NCI-H1048 (cell line): ENCODE measurements at places on chromosomes 2 and 18.

DNA sequence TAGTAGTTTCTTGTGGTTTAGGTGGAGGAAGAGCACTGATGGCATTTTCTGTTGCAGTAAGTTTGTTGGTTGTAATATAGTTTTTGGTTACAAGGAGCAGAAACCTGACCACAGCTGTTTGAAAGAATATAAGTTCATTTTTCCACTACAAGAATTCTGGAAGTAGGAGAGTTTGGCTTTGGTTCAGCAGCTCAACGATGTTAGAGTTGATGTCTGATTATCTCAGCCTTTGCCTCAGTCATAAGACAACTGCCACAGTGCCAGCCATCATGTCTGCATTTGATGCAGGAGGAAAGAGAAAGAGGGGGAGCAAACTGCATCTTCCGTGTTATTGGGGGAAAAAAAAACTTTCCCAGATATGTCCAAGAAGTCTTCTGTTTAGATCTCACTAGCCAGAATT, 119.1 kb downstream of the LYPD1 start:
- DNase-seq: no peak

- no peak for DNase-seq
Measured at GRCh38 chr2:8364668-8365067, 317.2 kb upstream of the ID2 start.

GRCh38 chr2:12697617-12698016, 19.1 kb upstream of the TRIB2 start:
- DNase-seq: no peak

DNA sequence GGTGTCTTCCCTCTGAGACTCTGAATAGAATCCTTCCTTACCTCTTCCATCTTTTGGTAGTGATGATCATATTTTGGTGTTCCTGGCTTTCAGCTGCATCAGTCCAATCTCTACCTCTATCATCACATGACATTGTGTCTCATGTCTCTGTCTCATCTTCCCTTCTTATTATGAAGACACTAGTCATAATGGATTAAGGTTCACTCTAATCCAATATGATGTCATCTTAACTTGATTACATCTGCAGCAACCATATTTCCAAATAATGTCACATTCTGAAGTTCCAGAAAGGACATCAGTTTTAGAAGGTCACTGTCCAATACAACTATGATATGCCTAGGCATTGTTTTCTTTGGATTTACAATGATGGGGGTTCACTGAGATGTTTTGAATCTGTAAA, 31.5 kb downstream of the CMPK2 start:
- DNase-seq: no peak

DNA sequence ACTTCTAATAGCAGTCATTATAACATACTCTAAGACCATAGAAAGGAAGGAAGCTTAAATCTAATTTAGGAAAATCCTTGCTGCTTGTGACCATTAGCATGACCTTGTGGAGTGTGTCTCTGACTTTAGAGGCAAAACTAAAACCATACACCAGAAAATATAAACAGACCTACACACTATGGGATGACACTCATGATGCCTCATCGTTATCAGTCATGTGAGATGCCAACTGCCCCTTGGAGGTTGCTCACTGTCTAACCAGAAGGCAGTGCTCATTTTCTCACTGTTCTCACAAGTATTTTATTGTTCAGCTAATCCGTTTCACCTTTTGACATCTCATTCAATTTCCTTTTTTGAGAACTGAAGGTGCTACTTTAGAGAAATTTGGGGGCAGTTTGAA, 376.9 kb downstream of the RND3 start:
- no peak for DNase-seq

DNA sequence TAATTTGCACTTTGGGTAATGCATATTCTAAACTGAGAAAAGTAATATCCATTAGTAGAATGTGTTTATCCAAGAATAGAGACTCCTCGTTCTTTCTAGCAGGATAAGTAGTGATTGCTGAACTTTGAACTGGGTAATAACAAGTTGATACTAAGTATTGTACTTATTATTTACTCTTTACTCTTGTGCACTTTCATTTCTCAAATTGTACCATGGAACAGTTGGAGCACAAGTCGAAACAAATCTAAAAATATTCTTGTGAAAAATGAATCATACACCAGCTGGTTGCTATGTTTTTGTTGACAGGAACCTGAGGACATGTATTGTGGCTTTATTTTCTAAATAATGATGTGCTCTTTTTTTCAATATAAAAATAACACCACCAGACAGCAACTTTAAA, 111.9 kb downstream of the RGPD3 start:
- DNase-seq: no peak

DNA sequence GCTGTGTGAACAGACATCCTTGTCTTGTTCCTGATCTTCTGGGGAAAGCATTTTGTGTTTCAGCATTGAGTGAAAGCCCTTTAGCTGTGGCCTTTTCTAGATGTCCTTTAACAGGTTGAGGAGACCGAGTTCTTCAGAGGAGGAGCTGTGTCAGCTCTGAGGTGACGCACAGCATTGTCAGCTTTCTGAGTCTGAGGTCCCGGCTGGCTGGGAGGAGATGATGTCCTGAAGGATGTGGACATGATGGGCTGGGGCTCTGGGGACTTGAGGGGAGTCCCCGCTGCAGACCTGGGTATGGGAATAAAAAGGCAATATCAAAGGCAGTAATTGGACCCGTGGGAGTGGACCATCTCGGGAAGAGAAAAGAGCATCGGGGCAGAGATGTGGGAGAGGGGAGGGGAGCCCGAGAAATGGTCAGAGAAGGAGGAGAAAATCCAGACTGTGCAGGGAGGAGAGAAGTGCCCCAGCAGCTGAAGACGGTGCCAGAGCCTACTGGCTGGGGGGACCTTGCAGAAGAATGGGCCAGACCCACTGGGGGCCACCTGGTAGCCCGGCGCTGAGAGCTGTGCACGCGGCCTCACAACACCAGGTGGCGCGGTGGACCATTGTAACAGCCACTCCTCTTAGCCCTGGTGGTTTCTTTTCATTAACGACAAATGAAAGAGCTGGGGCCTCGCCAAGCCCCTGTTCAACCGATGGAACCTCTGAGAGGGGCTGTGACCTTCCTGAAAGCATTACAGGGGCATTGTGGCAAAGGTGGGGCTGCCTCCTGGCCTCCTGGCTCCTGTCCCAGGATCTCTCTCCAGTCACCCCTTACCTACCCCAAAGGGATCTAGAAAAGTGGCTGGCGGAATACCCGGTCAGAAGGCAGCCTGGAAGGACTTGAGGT, 61.6 kb downstream of the ST3GAL5 start:
- peak; percentile 65 for DNase-seq

- DNase-seq: no peak
Measured at GRCh38 chr2:8570637-8571036, 111.2 kb upstream of the ID2 start.

GRCh38 chr18:11553098-11553940, 56.1 kb upstream of the SLC35G4 start:
- no peak for DNase-seq

DNA sequence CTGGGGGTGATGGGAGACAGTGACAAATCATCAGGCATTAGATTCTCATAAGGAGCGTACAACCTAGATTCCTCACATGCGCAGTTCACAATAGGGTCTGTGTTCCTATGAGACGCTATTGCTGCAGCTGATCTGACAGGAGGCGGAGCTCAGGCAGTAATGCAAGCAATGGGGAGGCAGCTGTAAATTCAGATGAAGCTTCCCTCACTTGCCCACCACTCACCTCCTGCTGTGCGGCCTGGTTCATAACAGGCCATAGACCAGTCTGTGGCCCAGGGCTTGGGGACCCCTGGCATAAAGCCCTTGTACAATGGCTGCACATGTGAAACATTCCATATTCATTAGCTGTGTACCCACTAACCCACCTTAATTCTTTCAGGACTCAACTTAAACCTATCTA, 18.0 kb downstream of the NMUR1 start:
- no peak for DNase-seq

DNA sequence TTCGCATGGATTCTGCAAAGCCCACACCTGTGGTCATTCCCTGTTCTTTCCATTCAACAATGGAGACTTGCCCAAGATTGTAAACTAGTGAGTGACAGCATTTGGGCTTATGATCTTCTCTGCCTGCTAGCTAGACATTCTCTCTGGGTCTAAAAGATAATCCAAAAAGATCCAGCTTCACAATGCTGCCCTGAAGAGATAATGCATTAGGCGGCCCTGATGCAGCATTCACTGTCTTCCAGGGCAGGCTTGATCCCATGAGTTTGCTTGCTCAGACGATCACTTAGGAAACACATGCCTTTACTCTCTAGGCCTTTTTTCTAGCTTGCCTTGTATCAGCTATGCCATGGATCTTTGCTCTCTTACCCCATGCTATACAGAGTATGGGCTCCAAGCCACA, 196.1 kb downstream of the SETBP1 start:
- no peak for DNase-seq

DNA sequence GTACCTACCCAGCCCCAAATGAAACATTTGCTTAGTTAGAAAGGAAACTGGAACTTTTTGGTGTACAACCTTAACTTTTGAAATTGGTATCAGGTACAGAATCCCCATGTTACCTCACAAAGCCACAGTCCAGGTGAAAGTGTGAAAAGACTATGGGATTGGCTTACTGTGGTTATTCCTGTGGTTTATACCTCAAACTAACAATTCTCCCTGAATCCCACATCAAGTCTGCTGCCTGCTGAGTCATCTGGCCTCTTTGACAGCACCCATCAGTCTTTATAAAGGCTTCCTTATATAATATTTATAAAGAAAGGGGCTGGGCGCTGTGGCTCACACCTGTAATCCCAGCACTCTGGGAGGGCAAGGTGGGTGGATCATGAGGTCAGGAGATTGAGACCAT, 164.6 kb downstream of the TMEM247 start:
- no peak for DNase-seq

GRCh38 chr18:58695772-58696171, 24.5 kb downstream of the MALT1 start:
- DNase-seq: no peak

GRCh38 chr2:205763708-205764211, 81.5 kb downstream of the NRP2 start:
- DNase-seq: no peak

GRCh38 chr2:211654211-211654780, 884.3 kb downstream of the ERBB4 start:
- DNase-seq: no peak

DNA sequence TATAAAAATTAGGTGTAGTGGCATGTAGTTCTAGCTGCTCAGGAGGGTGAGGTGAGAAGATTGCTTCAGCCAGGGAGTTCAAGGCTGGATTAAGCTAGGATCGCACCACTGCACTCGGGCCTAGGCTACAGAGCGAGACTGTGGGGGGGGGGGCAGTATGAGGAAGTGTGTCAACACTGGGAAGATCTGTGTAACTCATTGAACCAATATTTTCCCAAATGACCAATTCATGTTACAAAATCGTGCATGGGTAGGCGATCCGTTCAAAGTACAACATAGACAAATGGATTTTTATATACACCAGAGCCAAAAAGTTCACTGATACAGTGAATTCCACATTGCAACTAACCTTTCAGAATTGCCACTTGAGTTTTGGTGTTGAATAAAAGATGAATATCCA, 8.1 kb downstream of the SMAD4 start:
- no peak for DNase-seq
